Lung (tissue), 17 donors: ENCODE measurements at places on chromosomes 7 and 10.

GRCh38 chr10:2556883-2557282, 510.5 kb upstream of the PFKP start:
- DNase-seq: no peak

GRCh38 chr7:139559364-139560105, 36.0 kb downstream of the CLEC2L start:
- no peak for DNase-seq

DNA sequence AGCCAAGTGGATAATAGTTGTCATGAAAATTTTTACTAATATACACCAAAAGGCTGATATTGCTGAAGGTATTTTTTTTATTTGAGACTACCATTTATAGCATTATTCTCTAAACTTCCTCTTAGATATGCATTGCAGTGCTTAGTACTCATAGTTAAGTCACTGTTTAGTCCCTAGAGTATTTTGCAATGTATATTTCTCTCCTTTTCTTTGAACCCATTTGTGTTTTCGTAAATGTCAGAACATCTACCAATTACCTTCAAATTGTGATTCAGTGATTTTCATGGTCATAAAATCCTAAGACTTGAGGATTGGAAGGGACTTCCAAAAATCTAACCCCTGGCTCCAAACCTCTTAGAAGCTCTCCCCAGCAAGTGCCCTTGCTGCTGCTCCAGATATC, 21.5 kb upstream of the CYP26C1 start:
- DNase-seq: no peak

- no peak for DNase-seq
These were observed 24.1 kb downstream of the PDSS1 start for GRCh38 chr10:26721561-26721960.

DNA sequence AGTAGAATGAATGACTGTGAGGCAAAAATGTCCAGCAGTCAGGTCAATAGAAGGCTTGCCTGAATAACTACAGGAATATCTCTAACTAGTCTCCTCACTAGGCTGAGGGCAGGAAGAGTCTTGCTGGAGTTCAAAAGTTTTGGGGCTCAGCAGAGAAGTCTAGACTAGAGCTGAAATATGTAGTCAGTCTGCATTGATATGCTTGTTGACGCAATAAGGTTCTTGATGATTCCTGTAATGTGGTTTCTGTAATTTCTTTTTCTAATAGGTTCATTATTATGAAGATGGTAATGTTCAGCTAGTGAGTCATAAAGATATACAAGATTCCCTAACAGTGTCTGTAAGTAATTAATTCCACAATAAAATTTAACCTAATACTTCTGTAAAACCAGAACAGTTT, 41.5 kb upstream of the ST7 start:
- DNase-seq: no peak

DNA sequence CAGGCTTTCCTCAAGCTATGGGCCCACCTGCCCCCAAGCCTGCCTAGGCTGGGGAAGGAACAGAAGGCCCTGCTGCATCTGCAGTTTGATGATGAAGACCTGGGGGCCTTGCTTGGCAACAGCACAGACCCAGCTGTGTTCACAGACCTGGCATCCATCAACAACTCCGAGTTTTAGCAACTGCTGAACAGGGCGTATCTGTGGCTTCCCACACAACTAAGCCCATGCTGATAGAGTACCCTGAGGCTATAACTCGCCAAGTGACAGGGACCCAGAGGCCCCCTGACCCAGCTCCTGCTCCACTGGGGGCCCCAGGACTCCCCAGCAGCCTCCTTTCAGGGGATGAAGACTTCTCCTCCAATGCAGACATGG, 36.3 kb downstream of the CADPS2 start:
- no peak for DNase-seq

DNA sequence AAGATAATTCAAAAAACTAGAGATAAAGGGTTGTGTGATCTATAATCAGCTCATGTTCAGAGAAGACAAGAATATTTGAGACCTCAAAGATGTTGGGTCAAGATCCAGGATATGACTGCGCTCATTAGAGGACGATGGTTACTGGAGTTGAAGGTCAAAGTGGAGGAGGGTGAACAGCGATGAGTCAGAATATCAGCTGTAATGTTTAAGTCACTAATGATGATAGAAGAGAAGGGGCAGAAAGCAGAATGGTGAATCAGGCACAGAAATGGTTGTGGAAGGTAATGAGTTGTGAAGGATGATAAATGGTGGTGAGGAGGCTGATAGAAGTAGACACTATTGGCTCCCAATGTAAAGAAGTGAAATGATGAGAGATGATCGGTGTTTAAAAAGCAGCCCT, 540.3 kb downstream of the INHBA start:
- DNase-seq: no peak

GRCh38 chr10:86264481-86265231, 101.9 kb downstream of the GRID1 start:
- peak; percentile 7 for DNase-seq

DNA sequence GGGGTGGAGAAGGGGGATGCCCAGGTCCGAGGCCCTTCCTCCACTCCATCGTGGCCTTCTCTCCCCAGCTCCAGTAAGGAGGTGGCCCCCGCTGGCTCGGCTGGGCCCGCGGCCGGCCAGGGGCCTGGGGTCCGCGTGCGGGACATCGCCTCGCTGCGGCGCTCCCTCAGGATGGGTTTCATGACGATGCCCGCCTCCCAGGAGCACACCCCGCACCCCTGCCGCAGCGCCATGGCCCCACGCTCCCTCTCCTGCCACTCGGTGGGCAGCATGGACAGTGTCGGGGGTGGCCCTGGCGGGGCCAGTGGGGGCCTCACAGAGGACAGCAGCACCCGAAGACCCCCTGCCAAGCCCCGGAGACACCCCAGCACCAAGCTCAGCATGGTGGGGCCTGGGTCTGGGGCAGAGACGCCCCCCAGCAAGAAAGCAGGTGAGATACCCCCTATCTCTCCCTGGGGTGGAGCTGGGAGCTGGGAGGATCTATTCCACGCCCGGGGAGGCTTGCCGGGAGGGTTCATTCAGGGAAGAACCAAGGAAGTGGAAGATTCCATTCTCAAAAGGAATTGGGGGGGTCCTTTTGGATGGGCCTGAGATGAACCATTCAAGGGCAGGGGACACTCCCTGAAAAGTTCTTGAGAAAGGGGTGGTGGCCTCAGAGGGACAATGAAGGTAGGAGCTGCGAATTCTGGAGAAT, 3.2 kb downstream of the NYAP1 start:
- DNase-seq: peak; percentile 38

DNA sequence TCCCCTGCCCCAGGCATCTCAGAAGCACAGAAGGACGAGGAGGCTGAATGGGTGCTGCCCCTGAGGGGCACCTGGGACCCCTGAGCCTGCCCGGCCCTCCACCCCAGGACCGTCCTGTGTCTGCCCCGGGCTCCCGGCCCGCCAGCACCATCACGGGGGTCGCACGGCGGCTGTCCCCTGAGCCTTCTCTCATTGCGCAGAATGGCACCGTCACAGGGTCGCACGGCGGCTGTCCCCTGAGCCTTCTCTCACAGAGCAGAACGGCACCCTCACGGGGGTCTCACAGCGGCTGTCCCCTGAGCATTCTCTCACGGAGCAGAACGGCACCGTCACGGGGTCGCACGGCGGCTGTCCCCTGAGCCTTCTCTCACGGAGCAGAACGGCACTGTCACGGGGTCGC, 31.5 kb downstream of the FAM20C start:
- DNase-seq: no peak

- no peak for DNase-seq
These were observed 330.0 kb downstream of the ARL4A start for GRCh38 chr7:13017333-13017857.

- DNase-seq: no peak
These were observed 84.6 kb upstream of the PDE1C start for GRCh38 chr7:32154797-32155196.

DNA sequence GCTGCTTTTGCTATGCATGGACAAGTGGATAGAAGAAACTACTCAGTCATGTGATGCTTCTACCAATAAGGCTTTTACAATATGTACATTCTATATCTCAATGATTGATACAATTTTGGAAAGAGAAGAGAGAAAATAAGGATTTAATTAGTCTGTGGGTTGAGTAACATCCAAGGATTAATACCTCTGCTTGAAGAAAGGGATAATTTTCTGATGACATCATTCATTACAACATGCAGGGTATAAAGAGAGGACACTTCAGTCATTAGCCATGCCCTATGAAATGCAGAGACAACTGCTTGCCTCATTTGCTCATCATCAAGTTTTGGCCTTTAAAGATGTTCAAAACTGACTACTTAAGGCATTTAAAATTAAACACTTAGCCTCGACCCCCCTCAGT, 237.3 kb downstream of the AHR start:
- DNase-seq: no peak

DNA sequence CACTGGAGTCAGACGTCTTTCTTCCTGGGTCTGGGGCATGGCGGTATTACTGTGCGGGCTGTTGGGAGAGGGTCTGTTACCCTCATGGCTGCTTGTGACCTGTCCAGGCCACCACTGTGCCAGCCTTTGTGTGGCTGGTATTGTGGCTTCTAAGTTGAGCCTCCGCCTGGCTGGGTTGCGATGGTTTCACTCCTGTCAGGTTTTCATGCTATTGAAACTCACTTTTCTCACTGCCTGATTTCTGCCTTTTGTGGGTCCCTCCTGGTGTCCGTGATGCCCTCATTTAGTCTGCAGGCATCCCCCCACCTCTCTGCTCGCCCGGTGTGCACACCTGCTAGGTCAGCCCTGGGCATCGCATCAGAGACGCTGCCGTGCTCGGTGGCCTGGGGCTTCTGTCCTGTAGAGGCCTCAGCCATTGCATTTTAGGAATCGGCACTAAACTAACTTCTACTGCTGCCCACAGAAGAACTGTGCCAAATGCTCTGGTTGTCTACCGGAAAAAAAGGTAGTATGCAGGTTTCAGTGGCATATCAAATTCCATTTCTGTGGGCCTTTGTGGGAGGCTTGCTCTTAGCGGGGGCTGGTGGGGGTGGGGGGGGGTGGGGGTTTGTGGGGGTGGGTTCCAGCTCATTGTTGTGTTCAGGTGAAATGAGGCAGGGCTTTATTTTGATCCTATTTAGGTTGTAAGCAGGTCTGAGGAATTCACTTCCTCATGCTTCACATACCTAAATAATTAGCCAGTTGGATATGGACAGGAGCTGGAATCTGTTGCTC, 64.3 kb downstream of the MGMT start:
- peak; percentile 17 for DNase-seq

DNA sequence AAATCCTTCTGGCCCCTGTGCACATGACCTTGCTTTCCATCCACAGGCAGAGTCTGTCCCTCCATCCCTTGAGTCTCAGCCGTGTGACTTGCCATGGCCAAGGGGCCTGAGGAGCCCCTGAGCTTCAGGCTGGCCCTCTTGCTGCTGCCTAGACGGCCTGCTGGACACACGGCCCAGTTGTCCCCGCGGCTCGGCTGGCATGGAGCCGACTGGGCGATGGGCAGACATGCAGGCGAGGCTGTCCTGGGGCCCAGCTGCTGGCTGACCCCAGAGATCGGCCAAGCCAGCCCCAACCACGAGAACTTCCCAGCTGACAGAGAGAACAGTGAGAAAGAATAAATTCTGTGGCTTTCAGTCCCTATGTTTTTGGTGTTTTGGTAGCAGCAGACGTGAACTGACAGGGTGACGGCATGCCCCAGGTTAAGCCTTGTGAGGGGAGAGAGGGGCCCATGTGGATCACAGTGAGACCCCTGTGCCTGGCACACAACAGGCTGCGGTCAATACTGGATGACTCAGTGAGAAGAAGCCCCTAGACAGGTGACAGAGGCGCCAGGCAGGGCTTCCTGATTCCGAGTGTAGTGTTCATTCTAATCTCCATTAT, 11.7 kb downstream of the PRKAG2 start:
- no peak for DNase-seq

DNA sequence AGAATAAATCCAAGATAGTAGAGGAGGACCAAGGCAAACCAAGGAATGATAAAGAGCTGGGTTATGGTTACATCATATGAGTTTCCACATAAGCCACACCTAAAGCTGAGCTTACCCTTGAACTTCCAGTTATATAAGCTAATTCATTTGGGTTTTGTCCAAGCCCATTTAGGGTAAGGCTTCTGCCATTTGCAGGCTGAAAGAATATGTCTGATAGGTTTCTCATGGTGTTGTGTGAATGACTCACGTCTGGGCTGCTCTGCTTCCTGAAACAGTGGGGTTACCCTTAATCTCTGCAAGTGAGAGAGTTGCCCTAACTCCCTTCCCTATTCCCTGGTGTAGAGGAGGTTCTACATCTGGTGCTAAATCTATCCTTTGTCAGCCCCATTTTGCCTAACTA, 60.8 kb downstream of the PTTG1IP2 start:
- no peak for DNase-seq

GRCh38 chr7:128360359-128360678, 1.2 kb downstream of the PRRT4 start:
- DNase-seq: peak; percentile 40

DNA sequence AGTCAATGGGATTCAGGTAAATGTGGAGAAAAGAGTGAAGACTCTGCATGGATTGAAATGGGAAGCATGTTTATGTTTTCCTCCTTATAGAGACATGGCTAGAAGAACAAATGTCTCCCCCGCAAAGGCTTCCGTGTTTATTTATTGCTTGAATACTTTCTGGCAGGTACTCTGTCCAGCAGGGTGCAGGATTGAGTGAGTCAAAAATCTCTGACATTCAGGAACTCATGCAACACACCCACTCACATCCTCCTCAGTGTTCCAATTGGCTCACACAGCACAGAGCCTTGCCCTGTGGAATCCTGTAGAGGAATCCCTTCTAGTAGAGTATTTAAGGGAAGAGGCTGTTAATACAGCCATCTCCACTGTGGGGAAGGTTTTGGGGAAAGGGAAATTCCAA, 290.3 kb upstream of the VWC2 start:
- no peak for DNase-seq

DNA sequence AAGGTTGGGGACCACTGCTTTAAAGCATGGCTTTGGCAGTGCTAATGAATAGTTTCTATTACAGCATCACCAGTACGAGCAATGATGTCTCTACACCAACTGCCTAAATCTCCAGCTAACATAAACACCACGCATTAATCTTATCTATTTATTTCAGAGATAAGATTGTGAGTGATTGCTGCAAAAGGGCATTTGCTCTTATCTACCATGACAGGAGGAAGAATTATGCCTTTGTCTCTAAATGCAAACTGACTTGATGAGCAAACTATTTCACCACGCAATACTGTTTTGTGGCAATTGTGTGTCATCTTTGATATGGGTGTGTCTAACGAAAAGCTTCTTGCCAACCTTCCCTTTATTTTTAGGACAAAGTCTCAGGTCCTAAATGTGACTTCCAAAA, 684.9 kb downstream of the SORCS1 start:
- DNase-seq: no peak

GRCh38 chr10:9102026-9102425, 1047.5 kb downstream of the GATA3 start:
- DNase-seq: no peak

GRCh38 chr10:71771204-71771603, 2.1 kb downstream of the VSIR start:
- no peak for DNase-seq
